Glutamatergic neuron (in vitro differentiated cells): ENCODE measurements at places on chromosomes 11 and 22.
A peak's percentile ranks its signal among the peaks of the same experiment; 100 is the strongest.

- DNase-seq = no peak
These were observed 20.6 kb downstream of the MORC2 start for GRCh38 chr22:30947816-30948454.

GRCh38 chr22:31857247-31857646, 87.1 kb upstream of the YWHAH start:
- DNase-seq = peak; percentile 58

- DNase-seq = no peak
These were observed 15.9 kb upstream of the DGCR8 start for GRCh38 chr22:20064140-20064480.

DNA sequence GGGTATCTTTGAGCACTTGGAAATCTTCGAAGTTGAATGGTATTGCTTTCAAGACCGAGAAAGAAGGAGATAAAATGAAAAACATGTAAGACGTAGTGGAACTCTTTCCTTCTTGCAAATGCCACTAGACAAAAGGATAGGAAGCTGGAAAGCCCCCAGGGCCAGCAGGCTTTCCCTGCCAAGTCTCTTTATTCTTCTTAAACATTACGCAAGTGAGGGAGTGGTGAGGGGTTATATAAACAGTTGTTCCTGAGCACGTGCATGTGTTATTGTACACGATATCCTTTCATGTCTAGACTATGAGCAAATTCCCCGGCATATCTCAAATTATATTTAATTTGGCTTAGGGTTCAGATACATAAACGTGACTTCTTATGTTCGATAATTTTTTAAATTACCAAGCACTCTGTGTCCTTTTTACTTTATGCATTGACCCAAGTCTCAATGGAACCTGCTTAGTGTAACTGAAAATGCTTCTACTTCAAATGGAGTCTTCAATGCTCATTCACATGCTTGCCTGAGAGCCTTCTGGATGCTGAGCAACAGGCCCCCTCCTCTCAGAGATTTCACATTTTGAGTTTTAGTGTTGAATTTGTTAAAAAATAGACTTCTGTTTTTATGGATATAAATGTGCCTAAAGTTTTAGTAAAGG, 59.0 kb downstream of the PPP2R1B start:
- DNase-seq = no peak

DNA sequence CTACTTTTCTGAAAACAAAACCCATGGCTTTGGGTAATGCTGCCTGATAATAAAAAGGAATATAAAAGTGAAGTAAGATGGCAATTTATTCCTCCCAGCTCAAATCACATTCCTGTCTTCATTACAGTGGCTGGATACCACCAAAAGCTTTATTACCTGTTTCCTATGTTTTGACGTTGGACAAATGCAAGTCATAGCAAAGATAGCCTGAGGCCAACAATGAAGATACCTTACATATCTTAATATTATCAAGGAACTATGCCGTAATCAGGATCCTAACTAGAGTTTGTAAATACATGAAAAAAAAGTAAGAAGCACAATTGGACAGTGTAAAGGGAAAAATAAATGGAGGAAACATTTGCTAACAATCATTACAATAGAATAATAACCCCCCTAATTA, 202.4 kb downstream of the SOX6 start:
- no peak for DNase-seq

DNA sequence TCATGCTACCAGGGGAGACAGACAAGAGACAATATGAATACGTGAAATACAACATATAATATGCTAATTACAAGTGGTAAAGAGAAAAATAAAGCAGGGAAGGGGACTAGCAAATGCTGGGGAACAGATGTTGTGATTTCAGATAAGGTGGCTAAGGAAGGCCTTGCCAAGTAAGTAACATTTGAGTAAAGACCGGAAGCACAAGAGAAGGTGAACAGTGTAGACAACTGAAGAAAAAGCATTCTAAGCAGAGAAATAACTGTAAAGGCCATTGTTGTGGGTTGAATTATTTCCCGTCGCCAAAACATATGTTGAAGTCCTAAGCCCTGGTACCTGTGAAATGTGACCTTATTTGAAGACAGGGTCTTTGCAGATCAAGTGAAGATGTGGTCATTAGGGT, 63.7 kb upstream of the EED start:
- no peak for DNase-seq

- DNase-seq = no peak
These were observed 993.1 kb upstream of the CNTN5 start for GRCh38 chr11:98027652-98028051.

DNA sequence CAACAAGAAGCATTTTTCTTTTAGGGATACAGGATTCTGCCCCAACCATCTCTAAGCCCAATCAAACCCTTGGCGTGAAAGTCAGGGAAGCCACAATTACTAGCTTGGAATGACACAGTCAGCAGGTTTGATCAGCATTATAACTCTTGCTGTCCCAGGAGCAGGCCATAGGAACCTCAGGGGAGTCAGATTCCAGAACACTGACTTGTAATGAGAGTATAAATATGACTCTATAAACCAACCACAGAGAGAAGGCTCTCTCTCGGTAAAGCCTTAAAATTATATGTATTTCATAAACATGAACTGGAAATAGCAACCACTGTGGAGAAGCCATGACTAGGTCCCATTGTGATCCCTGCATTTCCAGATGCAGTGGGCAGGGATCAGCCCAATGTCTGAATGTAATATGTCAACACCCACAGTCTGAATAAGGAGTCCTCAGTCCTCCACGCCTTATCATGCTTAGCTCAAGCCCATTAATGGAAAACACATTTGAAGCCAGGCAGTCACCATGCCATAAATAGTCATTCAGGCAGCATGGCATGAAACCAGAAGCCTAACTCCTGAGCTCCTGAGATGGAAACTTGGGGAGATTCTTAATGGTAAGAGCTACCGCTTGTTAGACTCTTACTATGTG, 99.1 kb upstream of the MTNR1B start:
- DNase-seq = no peak

DNA sequence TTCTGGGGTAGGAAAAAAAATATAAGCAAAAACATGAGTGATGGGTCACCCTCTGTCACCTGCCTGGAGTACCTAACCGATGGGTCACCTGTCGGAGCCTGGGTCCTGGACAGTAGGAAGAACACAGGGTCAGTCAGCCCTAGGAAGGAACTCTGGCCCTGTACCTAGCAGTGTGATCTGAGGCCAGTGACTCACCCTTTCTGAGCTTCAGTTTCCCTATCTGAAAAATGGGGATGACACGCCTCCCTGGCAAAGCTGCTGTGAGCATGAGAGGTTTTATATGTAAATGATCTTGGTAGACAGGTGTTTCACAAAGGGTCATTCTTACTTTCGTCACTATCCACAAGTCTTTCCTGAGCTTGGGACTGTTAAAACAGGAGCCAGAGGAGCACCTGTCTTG, 182.0 kb downstream of the ST3GAL4 start:
- no peak for DNase-seq

- DNase-seq = no peak
These were observed 192.7 kb downstream of the NAV2 start for GRCh38 chr11:19905280-19905853.

- no peak for DNase-seq
These were observed 21.8 kb downstream of the RNF169 start for GRCh38 chr11:74770456-74770855.

DNA sequence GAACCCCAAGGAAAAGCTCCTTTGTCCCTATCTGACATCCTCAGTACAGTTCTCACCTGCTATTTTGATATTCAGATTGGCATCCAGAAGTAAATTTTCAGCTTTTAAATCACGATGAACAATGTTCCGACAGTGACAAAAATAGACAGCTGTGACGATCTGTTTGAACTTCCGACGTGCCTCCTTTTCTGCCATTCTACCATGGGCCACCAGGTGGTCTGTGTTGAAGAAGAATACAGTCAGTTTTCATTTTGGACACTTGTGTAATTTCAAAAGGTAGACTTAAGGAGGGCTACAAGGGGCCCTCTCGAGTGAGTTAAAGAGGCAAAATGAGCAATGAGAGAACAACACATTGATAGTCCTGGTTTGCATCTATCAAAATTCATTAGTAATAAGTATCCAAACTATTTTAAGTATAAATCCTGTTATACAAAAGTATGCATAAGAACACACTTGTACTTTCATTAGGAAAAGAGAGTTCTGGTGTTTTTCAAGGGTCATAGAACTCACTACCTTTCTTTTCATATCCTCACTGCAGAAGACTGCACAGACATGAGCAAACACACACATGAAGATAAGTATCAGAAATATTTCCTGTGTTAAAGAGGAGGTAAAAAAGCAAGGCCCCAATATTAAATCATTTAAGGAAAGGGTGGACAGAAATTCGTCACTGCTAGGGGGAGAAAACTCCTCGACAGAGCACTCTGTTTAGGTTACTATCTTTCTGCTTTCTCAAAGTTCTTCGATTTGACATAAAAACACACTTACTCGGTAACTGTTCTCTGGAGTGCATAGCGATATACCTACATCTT, 89.9 kb upstream of the APOA1 start:
- peak; percentile 22 for DNase-seq

GRCh38 chr11:78961247-78961646, 386.6 kb upstream of the NARS2 start:
- DNase-seq = peak; percentile 33

- DNase-seq = no peak
These were observed 44.5 kb downstream of the ST14 start for GRCh38 chr11:130203766-130204702.

GRCh38 chr22:30420347-30421125, 5.0 kb upstream of the MTFP1 start:
- DNase-seq = no peak

DNA sequence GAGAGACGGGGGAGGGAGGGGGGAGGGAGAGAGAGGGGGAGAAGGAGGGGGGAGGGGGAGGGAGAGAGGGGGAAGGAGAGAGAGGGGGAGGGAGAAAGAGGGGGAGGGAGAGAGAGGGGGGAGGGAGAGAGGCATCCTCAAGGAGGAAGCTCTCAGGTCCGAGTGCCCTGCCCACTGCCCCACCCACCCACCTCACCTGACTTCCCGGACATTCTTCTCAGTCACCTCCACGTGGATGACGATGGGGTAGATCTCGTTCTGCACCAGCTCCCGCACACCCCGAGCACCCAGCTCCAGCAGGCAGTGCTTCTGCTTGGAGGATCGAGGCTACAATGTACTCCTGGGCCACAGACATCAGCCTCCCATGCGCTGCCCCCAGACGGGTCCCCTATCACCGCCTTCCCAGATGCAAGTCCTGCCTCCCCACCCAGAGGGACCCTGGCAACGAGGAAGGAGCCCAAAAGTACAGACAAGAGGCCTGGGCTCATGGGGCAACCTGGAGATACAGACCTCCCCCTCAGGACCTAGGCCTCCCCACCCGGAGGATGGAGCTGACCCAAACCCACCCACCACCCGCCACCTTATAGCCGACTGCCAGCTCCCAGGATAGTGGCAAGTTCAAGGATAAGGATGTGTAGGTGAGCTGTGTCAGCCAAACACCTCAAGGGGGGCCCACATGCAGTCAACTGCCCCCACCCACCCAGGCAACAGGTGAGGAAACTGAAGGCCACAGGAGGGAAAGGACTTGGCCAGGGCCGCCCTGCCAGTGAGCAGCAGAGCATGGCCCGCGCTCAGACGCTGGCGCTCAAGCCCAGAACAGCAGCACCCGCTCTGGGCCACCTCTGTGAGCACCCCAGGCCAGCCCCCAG, 5.6 kb upstream of the MFNG start:
- no peak for DNase-seq

DNA sequence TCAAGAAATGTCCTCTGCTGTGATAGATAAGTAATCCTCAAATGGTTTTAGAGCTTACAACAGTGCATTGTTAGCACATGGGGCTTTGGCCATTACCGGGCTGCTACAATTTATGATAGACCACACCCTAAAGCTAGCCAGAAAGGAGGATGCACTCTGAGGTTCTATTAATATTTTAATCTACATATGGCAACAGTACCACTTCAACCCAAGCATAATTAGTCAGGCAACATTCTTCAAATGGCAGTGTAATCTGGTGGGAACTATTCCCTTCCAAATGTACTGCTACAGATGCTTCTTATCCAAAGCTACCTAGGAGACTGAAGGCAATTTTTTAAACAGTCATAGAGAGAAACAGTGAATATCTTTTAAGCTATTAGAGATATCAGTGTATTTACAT, 697.6 kb downstream of the KCNA4 start:
- no peak for DNase-seq

GRCh38 chr11:64251016-64251752, at the start of gene PLCB3:
PLCB3 (plus strand) TSS chr11:64251530; CDS start chr11:64251650, 120 bp downstream.
- DNase-seq = peak; percentile 79

DNA sequence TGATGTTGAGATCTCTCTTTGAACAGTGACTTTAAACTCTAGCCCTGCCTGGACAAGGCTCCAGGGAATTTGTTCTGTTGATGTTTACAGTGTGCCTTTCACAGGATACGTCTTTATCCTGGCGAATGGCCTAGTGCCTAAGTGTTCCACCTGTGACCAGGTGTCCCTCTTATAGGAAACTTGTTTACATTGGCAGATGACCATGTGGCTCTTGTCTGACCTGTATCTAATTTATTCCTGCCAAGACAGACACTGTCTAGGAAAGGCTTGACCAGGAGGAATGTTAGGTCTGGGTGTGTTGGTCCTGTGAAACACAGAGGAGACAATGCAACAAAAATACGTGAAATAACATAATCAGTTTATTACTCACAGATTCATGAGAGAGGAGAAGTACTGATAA, 875.6 kb downstream of the METTL15 start:
- no peak for DNase-seq

- DNase-seq = no peak
These were observed 373.5 kb downstream of the GUCY1A2 start for GRCh38 chr11:106644824-106645223.
